NCI-H2081 (cell line): ENCODE measurements at places on chromosomes 1 and 21.
A peak's percentile ranks its signal among the peaks of the same experiment; 100 is the strongest.

GRCh38 chr1:48726557-48727215 is 50.0 kb downstream of the BEND5 start:
- DNase-seq: no peak

- peak; percentile 50 for DNase-seq
Observed at GRCh38 chr1:206606867-206607266, 5.4 kb downstream of the EIF2D start.

DNA sequence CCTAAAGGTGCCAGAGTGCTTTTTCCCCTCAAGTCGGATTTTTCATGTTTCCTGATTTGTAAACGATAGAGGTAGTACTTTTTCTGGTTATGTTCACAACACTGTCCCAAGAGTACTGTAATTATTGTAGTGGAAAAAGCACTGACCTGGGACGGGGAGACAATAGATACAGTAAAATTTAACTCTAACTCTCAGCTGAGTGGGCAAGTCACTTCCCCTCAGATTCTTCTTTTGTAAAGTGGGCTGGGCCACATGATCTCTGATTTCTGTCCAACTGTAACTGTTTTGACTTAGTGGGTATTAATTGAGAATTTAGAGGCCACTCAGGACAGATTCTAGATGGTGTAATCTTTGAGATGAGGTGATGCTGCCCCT is 19.1 kb downstream of the MARCKSL1 start:
- no peak for DNase-seq

DNA sequence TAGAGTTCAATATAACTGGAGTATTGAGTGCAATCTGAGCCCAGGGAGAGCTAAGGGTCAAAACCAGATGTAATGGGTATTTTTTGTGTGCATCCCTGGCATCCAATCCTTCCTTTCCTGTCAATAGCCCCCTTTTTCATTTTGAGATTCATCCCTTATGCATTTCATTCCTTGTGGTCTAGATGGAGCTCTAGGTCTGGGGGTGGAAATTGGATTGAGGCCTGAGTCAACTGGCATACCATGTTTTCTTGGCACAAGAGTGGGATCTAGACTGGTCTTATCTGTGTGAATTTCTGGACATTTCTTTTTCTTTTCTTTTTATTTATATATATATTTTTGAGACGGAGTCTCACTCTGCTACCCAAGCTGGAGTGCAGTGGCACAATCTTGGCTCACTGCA is 67.3 kb upstream of the RAB3GAP2 start:
- DNase-seq: no peak

DNA sequence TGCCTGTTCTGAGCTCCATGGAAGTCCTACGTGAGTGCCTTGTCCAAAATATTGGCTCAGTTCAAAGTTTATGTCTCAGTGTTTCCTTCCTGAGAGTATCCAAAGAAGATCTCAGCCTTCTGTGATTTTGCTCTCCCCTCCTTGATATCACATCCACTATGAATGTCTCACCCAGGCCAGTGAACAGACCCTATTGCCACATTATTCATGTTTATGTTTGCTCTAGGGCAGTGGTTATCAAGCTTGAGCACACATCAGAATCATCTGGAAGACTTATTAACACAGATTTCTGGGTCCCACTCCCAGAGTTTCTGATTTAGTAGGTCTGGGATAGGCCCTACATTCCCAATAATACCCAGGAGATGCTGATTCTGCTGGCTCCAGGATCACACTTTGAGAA is 145.0 kb upstream of the FGGY start:
- no peak for DNase-seq

- DNase-seq: no peak
Observed at GRCh38 chr21:45413922-45414321, 9.0 kb downstream of the COL18A1 start.

DNA sequence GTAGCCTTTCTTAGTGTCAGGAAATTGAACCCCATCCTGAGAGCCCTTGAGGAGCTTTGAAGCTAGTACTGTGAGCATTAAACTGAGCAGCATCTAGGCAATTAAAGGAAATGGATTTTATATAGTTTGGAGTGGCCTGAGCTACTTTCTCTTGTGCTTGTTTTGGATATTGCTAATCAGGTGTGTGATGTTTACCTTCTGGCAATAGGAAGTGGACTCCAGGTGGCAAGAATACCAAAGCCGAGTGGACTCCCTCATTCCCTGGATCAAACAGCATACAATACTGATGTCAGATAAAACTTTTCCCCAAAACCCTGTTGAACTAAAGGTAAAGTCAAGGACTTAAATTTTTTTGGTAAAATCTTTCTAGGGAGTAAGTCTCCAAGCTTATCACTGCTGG is 79.4 kb downstream of the MACF1 start:
- no peak for DNase-seq

DNA sequence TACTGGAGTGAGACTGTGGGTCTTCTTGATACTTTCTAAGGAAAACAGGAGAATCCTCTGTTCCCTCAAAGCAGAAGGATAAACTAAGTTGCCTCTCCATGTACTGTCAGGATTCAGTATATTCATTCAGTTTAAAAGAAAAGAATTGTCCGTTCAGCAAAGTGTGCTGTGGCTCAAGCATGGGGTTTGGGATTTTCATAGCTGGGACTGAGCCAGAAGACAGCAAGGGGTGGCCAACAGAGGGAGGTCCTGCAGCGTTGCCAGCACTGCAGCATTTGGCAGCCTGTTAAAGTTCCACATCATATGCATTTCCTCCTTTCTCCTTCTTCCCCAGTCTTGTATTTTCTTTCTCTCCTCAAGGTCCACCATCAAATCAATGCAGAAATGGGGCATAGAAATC is 75.1 kb downstream of the DTL start:
- DNase-seq: peak; percentile 29

GRCh38 chr1:184022668-184023067 is 14.9 kb downstream of the COLGALT2 start:
- no peak for DNase-seq

DNA sequence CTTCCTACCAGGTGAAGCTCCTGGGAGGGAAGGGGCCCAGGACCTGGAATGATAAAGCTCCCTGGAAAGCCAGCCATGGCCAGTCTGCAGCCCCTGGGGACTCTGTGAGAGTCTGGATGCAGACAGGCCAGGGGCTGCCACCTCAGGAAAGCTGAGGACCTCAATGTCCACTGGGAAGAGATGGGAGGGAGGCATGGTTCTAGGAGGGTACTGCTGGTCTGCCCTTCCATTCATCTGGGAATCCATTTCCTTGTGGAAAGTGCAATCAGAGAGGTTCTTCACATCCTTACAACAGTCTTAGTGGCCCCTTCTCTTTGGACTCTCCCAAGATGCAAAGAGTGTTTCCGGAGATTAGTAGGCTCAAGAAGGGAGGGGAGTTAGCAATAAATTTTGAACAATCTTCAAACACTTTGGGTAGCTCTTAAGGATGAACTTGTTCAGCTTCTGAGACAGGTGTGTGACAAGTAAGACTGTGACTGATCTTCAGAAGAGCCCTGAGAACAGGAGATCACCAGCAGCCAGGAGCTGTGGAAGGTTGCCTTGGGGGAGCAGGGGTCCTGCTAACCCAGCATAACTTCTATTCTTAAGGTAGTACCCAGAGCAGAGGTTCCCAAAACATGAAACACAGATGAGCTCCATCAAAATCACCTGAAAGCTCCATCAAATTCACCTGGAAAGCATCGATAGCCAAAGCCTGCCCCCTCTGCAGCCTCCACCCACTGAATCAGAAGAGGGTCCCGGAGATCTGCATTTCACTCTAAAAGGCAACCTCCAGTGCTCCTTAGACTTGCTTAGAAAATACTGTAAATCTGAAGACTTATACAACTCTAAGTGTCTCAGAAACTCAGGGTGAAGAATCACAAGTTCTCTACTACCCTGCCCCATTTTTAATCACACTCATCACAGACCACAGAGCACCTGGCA is 616 bp upstream of the LAX1 start:
- no peak for DNase-seq

GRCh38 chr1:246214708-246215509 is 292.2 kb downstream of the SMYD3 start:
- peak; percentile 20 for DNase-seq

GRCh38 chr1:186899577-186899976 is 70.8 kb downstream of the PLA2G4A start:
- DNase-seq: no peak

GRCh38 chr21:32325706-32326105 is 27.1 kb downstream of the MRAP start:
- no peak for DNase-seq

DNA sequence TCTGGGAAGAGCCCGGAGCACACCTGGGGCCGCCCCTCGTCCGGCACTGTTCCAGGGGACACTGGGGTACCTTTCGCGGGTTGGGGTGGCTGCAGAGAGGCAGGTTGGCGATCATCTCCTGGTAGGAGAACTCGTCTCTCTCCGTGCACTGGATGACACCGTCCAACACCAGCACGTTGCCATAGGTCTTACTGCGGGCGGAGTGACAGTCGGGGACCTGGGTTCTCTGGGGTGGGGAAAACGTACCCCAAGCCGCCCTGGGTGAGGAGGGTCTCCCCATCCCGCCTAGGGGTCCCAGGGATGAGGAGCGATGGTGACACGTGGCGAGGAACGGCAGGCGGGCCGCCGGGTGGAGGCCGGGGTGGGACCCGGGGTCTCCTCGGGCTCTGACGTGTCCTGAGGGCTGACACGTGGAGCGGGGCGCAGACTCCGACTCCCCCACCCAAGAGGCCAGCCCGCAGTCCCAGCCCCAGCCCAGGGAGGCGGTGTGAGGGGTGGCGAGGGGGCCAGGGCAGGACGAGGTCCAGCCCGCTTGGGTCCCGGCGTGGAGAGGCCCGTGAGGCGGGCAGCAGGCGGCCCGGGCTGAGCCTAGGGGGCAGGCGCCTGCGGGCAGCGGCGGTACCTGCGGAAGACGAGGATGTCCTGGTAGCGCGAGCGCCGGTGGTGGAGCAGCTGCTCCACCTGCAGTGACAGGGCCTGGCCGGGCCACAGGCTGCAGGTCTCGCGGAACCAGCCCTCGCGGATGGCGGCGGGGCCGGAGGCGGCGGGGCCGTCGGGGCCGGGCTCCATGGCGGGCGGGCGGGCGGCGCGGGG is 457 bp downstream of the SRM start:
- DNase-seq: no peak

DNA sequence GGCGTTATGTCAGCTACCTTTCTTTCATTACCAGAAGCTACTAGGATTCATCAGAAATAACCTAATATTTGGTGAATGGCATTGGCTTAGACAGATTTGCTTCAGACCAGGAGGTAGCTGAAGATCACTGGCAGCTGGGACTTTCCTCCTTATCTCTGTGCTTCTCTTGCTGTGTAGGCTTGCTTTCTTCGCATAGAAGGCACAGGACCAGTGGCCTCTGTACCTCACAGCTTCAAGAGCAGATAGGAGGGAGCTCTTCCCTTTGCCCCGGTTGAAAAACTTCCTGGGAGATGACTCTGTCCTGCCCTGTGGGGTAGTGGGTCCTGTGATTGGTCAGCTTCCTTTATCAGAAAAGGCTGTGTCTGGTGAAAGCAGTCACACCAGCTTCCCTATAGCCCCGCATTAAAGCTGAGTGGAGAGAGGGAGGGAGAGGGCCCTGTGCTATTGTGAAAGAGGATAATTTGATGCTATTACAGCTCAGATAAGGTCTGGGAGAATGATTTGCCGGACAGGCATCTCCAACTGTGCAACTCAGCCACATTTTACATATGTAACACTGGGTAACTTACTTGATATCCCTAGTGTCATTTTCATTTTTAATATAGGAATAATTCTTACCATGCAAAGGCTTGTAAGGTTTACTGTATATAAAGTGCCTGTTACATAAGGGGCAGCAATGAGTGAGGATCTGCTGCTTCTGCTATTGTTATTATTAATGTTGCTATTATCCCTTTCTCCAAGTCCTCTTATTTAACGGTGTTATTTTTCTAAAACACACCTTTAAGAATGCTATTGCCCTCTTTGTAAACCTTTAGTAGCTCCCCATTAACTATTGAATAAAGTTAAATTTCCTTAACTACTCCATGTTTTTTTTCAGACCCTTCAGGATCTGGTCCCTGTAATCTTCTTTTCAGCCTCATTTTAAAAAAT is 31.6 kb downstream of the OSBPL9 start:
- no peak for DNase-seq

DNA sequence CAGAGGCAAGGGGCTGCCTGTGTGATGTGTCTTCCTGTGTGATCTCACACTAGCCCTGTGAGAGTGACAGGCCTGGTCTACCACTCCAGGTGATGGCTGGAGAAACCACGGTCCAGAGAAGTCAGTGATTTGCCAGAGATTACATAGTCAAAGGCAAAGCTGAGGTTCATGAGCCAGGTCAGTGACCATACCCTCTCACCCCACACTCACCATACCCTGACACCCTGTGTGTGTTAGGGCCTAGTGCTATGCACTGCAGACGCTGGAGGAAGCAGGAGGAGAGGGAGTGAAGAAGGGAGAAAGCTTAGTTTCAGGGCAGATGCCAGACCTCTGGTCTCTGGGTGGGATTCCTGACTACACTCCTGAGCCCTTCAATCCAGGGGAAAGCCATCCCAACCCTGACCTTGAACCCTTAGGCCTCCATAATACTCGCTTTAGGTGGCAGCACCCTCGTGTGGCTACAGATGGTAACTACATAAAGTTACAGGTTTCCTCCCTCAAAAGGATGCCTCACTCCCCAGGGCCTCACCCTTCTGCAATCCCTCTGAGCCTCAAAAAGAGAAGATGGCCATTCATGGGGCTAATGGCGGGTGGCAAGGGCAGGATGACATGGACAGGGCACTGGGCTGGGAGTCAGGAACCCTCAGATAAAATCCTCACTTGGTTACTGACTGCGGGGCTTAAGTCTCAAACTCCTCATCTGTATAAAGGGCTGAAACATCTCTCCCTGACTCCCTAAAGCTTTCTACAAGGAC is 20.8 kb upstream of the SDC3 start:
- peak; percentile 53 for DNase-seq

- DNase-seq: no peak
Observed at GRCh38 chr1:150566589-150567340, 12.6 kb downstream of the MCL1 start.

GRCh38 chr1:33682371-33682770 is 181.5 kb upstream of the HMGB4 start:
- no peak for DNase-seq

DNA sequence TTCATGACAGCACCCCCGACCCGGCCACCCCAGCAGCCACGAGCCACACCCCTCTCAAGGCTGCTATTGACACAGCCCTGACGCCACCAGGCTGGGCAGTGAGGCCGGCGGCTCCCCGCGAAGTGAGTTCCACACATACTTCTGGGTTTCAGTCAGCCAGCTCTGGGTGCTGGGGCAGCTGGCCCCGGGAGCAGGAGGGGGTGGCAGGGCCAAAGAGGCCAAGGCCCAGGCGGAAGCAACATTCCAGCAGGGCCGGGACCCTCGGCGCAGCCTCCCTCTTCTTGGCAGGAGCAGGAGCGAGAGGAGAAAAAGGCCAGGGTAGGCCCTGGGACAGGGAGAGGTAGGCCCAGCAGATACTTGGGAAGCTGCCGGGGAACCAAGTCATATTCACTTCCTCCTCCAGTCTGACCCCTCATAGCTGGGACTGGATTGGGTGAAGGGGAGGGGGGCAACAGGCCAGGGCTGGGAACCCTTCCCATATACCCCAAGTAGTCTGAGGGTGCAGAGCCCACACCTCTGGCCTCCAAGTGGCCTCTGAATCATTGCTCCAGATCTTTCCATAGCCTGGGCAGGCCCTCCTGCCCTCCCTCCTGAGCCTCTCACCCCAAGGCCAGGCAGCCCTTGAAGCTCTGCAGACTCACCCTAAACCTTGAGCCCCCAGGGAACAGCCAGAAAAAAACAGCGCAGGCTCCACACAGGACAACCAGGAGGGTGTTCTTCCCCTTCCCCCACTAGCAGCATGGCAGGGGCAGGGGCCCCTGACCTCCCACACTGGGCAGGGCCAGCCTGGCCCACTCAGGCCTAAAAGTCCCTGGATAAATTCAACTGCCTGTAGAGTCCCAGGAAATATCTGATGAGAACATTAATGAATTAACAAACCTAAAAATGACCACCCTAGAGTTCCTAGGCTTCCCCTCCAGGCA is 5.7 kb downstream of the HSPG2 start:
- DNase-seq: no peak

GRCh38 chr1:245771511-245772281 is 616.9 kb downstream of the KIF26B start:
- no peak for DNase-seq
